ENCODE measurements at places on chromosomes 16 and 17.

GRCh38 chr17:82835766-82836512 lies 3.9 kb downstream of the ZNF750 start:
- ATAC-seq, result peak; percentile 86

DNA sequence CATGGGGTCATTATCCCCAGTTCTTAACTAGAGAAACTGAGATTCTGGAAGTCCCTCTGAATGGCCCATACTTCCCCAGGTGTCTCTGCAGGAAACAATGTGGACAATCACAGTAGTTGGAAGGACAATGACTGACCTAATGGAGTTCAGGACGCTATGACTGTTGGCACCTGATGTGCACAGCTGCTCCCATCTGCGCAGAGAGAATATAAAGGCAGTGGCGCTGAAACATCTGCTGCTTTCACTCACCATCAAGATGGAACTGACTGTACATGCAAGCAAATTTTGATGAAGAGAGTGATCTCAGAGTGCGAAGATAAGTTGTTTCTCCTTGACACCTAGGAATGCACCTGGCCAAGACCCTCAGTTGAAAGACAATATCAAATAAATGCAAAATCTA lies 395.7 kb upstream of the ASIC2 start:
- ATAC-seq, result no peak

- ATAC-seq, result peak; percentile 21
These were observed 63.9 kb upstream of the DNAJA2 start for GRCh38 chr16:47037396-47037745.

- ATAC-seq, result no peak
These were observed 70.2 kb downstream of the ZZEF1 start for GRCh38 chr17:4072487-4073157.

- ATAC-seq, result no peak
These were observed 112.5 kb downstream of the MAP2K4 start for GRCh38 chr17:12133183-12133582.

DNA sequence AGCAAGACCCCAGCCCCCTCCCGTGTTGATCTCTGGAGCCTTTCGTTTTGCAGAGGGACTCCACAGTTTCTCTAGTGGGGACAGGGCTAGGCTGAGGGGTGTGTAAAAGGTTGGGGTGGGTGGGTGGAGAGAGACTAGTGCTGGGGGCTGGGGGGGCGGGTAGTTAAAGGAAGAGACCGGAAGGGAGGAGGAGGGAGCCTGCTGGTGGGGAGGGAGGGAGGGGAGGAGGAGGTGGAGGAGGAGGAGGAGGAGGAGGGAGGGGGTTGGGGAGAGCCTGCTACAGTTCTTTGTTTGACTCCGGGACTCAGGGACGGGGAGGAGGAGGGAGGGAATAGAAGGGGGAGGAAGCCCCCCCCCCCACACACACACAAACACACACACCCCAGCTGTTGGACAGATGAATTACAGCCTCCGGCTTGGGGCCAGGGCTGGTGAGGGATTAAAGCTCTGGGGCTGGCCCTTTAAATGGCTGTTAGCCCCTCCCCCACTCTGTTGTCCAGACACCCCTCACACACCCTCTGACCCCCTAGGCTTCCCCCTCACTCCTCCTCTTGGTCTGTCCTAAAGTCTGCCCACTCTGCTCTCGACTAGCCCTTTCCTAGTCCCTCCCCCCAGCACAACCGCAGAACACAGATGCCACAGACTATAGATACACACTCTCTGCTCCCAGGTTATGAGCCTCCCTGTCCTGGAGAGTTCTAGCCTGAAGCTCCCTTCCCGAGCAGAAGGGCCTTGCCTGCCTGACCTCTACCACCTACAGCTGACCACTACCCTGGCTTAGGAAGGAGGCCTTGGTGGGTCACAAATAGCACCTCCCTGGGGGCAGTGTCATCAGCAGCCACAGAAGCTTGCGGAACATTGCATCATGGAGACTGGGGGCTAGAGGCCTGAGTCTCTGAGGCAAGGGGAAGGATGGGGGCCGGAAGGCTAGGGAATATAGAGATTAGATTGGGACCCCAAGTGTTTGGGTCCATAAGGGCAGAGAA lies 4.4 kb downstream of the KDM6B start:
- no peak for ATAC-seq

GRCh38 chr16:67378642-67379041 lies 14.7 kb downstream of the TPPP3 start:
- no peak for ATAC-seq

GRCh38 chr17:79400989-79401703 lies 209.7 kb downstream of the RBFOX3 start:
- peak; percentile 84 for ATAC-seq

DNA sequence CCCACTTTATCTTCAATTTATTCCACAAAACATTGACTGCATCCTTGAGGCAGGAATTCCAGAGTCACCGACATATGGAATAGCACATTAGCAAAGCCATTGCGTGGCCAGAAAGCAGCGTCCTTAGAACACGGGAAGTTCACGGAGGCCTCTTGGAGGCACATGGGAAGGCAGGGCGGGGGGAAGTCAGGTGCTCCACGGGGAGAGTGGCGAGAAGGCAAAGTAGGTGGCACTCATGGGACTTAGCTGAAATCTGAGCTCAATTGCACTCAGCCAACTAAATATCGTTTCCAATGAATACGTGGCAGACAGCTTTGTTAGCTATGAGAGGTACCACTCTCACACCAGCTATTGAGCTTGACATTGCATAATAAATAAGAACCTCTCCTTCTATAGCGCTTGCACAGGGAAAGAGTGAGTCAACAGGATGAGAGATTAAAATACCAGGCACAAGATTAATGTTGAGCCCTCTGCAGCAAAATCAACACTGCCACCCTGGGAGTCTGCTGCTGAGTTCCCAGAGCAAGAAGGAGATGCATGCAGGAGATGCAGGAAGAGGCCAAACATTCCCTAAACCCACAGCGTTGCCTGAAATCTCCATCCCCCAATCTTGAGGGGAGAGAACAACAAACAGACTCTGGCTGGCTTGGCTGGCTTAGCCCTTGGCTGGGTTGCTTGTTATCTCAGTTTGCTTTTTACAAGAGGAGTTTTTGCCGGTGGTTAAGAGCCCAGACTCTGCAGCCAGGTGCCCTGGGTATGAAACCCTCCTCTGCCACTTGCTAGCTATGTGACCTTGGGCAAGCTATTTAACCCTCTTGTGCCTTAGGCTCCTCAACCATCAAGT lies 28.8 kb downstream of the ABCC12 start:
- ATAC-seq, result peak; percentile 90

- no peak for ATAC-seq
These were observed 28.7 kb upstream of the ABCA6 start for GRCh38 chr17:69170377-69170776.

DNA sequence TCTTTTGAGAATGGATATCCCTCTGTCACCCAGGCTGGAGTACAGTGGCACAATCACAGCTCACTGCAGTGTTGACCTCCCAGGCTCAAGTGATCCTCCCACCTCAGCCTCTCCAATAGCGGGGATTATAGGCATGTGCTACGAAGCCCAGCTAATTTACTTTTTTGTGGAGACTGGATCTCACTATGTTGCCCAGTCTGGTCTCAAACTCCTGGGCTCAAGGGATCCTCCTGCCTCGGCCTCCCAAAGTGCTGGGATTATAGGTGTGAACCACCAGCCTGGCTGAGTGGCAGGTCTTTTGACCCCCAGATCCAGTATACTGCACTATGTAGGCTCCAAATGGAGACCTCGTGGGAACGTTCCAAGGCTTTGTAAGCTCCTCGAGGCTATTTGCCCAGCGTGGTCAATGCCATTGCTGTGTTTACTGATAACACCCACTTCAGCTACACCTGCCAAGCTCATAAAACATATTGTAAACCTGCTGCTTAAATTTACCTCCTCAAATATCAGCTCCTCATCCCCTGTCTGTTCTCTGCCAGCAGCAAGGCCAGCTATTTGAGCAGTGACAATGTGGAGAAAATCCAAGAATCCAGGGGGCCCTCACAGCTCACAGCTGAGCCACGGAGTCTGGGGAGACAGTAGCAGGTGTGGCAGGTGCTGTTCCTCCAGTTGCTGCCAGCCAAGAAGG lies 16.2 kb upstream of the KIFC3 start:
- no peak for ATAC-seq

GRCh38 chr17:37117373-37118142 lies 168.8 kb downstream of the AATF start:
- ATAC-seq, result no peak

DNA sequence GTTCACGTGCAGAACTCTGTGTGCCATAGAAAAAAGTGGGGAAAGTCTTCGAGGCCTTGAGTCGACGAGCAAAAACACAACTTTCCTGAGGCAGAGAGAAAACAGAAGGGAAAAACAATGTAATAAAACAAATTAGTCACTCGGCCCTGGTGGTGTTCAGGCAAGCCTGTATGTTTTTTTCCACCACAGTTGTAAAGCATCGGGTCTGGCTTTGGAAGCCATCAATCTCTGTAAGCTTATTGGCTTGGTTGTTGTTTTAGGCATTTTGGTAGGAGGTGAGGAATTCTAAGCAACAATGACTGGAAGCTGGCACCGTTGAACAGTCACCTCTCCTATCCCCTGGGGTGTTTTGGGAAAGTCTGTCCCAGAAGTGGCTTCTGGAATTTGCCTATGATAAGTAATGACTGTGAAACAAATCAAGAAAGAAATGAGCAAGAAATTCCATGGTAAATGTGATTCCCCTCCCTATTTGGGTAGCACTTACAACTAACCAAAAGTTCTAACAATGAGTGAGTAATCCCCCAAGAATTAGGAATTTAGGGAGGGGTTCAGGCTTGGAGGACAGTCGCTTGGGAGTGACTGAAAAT lies 2.8 kb downstream of the CDH13 start:
- peak; percentile 38 for ATAC-seq

DNA sequence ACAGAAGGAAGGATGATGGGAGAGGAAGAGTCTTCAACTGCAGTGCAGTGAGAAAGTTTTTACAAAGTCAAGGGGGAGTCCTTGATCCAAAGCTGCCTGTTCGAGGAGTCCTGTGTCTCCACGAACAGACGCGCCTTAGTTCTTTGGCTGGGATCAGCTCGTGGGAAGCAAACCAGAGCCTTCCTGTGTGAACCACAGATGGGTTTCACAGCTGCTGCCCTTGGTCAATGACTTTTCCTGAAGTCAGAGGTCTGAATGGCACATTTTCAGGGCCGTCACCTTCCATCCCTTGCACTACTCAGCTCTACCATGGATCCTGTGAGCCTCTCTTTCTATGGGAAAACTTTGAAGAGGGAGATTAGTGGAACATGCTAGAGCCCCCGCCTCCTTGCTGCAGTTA lies 4.2 kb upstream of the SBK1 start:
- ATAC-seq, result no peak

DNA sequence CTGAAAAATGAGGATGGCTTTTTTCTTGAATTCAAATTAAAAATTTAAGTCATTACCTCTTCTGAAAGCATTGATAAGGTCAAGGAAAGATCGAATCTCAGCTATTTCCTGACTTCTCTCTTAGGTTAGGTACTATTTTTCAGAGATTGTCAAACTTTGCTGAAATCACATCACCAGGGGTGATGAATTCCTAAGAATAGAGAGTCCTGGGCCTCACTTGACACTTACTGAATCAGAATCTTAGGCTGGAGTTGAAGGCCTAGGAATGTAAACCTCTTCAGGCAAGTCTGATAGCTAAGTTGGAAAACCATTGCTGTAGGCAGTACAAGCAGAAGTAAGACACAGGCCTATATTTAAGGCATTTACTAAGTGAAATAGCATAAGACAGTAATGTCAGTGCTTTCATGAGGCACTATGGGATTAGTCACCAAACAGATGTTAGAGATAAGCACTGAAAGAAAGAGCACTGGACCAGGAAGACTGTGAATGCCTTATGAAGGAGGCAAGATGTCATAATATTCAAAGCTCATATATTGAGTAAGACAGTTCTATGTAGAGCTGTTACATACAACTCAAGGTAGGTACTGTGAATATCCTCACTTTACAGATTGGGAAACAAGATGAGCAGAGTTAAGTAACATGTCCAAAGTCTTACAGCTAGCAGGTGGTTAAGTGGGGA lies 21.5 kb downstream of the DCAF7 start:
- ATAC-seq, result no peak

GRCh38 chr17:2215616-2216364 lies 87.8 kb downstream of the SMG6 start:
- ATAC-seq, result no peak

GRCh38 chr16:75288181-75288580 lies 36.8 kb upstream of the BCAR1 start:
- ATAC-seq, result no peak

DNA sequence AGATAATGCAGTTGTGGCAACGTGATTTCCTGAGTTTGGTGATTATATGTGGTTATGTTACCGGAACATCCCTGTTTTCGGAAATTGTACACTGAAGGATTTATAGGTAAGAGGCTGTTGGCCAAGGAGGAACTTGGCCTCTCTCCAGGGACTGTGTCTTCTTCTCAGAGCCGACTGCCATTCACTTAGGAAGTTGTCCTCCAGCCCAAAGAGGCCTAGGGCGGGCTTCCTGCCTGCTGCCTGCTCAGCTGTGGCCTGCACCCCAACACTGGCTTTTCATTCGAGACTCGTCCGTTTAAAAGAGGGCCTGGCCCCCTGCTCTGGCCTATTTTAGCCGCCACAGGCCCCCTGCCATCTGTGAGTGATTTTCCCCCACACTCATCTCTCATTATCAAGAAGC lies 64.3 kb downstream of the ZDHHC7 start:
- ATAC-seq, result no peak

DNA sequence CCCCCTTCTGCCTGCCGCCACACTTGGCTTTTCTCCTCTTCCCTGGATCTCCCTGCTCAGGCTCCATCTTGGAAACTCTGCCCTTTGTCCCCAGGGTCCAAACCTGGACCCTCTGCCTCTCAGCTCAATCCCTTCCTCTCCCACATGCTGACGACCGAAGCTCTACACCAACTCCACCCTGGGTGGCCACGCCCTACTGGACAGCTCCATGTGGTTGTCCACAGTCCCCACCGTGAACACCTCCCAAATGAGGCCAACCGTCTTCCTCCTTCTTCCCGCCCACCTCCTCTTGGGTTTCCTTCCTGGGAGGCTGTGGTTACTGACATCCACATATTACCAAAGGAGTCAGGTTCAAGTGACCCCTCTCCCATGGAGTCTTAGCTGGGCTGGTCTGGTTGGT lies 22.6 kb upstream of the MLKL start:
- ATAC-seq, result no peak

- peak; percentile 93 for ATAC-seq
These were observed 58.8 kb downstream of the SMG6 start for GRCh38 chr17:2244545-2245525.

DNA sequence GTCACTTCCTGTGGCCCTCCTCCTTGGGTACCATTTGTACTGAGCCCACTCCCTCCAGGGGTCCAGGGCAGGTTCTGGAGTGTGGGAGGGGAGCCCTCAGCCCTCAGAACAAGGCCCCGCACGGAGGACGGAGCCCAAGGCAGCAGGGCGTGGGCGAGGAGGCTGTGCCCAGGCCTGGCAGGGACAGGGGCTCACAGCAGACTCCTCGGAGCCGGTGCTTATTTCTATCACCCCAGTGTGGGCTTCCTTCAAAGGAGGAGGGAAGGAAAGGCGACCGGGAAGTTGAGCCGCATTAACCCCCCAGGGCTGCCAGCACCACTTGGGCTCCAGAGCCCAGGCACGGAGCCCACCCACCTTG lies 54.0 kb downstream of the ABR start:
- ATAC-seq, result no peak

DNA sequence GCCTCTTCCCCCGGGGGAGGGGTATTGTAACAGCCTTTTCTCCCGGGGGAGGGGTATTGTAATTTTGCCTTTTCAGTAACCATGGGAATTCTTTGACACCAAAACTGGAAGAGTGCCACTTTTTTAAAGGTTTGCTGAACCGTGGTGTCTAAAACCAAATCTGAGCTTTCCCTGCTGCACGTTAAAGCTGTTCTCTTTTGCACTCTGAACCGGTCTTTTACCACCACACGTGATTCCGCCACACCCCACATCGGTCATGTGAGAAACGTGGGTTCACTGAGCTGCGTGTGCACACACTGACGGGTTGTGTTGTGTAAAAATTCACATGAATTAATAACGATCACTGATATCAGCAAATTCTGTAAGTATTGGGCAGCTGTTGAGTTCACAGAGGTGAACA lies 9.2 kb upstream of the ACSF3 start:
- ATAC-seq, result no peak
